ENCODE measurements at places on chromosomes 4 and X.

- DNase-seq: peak; percentile 37
These were observed 4.5 kb downstream of the CRMP1 start for GRCh38 chr4:5888222-5889001.

- DNase-seq: no peak
These were observed 18.3 kb downstream of the ZNF518B start for GRCh38 chr4:10438924-10439323.

GRCh38 chrX:79084923-79085322 is 59.6 kb upstream of the GPR174 start:
- no peak for DNase-seq

DNA sequence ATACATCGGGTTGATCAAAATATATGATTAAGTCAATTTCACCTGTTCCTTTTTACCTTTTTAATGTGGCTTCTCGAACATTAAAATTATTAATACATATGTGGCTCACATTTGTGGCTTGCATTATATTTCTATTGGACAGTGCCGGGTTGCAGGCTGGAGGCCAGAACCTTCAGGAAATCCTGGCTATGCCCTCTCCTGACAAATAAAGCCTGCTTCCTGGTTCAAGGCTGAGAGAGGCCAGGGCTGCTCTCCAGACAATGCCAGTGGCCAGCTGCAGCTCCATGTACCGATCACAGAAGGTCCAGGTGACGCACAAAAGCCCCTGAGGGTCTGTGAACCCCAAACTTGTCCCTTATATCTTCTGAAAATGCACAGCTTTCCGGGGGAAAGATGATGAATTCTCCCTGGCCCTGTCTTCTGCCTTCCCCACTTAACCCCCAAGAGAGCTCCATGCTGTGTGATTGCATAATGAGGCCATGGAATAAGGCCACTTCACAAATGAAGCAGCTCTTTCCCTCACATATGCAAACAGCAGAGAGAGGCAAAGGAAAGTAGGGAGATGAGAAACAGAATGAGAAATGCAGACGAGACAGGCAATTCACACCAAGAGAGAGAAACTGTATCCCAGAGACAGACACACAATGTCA is 241.2 kb downstream of the BCOR start:
- DNase-seq: no peak

GRCh38 chr4:148435654-148436406 is 6.4 kb downstream of the NR3C2 start:
- DNase-seq: no peak

DNA sequence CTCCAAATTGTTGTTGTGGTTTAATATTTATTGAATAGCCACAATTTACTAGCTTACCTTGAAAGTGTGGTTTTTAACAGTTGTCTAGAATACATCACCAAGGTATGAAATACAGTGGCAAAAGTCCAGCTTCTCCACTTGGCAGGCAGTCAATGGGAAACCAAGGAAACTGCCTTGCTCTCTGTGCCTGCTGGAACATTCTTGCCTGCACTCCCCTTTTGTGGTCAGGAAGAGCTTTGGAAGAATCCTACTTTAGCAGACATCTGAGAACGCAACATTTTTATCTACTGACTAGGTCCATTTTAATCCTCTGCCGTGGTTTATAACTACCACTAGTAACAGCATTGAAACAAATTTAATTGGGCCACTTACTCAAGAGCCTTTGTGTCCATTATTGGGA is 64.5 kb downstream of the TENM3 start:
- peak; percentile 97 for DNase-seq

DNA sequence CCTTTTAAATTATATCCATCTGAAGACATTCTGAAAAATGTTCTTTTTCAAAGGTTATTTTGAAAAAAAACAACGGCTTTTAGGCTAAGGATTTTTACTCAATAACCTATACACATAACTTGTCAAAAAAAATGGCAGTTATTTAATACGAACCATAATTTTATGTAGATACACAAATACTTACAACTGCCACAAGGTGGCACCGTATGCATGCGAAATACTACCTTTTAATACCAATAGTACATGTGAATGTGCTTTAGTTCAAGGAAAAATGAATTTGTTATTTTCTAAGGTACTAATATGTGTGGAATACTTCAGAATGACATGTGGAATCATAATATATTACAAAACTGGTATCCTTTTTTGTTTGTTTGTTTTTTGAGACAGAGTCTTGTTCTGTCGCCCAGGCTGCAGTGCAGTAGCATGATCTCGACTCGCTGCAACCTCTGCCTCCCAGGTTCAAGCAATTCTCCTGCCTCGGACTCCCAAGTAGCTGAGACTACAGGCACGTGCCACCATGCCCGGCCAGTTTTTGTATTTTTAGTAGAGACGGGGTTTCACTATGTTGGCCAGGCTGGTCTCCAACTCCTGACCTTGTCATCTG is 4.6 kb upstream of the MAD2L1 start:
- DNase-seq: peak; percentile 45

DNA sequence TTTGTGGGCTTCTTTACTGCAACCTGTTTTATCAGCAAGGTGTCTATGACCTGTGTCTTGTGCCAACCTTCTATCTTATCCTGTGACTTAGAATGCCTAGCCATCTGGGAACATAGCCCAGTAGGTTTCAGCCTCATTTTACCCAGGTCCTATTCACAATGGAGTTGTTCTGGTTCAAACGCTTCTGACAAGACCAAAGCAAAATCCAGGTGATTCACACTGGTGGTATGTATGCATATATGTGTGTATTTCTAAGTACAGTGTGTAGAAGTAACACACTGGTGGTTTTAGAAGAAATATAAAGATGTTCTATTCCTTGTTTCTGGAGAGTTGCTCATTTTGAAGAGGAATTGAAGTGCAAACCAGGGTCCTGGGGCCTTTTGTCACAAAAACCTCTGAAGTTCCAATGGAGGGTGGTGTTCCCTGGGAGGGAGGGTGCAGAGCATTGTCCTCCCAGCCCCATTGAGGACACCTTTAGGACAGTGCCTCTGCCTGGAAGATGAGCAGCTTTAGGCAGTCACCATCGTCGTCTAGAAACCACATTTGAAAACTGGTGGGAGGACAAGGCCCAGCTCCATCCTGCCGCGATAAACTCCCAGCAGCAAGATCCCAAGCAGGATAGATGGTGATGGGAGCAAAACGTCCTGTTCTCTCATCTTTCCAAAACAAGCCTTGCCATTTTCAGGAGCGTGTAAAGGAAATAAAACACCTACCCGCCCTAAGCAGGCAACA is 191.4 kb downstream of the TSPAN5 start:
- no peak for DNase-seq

DNA sequence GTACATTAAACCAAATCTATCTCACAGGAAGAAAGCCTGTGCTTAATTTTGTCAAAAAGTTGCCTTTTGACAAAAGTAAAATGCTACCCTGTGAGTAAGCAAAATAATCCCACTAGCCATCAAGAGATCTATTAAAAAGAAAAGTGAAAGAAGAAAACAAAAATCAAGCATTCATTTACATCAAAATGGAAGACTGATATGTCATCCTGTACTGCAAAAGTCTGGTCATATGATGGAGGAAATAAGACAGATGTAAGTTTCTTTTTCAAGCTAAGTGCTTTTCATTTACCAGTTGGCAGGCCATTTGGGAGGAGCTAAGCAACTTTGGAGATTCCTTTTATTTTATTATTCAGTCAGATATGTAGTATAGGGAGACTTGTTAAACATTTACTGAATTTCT is 387.4 kb downstream of the SPOCK3 start:
- no peak for DNase-seq

DNA sequence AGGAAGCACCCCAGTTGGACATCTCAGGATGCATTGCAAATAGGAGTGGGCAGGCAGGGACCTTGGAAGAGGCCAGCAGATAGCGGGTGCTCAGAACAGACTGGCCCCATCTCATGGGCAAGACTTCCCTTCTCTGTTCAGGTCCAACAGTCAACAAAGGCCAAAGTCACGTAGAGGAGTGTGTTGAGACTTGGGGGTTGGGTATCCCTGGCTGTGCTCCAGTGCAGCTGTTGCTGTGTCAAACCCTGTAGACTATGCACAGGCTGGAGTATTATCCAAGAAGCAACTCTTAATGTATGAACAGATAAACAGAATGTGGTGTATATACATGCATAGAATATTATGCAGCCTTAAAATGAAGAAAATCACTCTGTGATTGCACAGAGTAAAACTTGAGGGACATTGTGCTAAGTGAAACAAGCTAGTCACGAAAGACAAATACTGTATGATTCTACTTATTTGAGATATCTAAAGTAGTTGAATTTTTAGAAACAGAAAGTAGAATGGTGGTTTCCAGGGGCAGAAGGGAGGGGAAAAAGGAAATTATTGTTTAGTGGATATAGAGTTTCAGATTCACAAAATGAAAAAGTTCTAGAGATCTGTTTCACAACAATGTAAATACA is 192.1 kb upstream of the LCORL start:
- no peak for DNase-seq

- DNase-seq: no peak
These were observed 60.3 kb upstream of the DIPK2B start for GRCh38 chrX:45261005-45261404.

DNA sequence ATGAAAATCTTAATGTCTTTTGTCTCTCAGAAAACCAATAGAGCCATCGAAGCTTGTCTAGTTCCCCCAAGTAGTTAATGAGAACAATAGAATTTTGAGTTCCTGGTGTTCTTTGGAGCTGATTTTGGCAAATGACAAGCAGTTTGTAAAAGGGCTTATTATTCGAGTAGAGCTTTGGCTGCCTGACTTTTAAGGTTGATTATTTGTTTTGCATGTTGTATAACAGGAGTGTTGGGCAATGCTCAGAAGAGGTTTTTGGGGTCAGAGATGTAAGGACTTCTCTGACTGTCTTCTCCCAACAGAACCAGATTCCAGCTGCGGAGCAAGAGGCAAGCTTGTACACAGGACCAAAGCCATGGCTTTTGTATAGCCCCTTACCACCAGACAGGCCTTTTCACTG is 30.0 kb downstream of the ZCCHC12 start:
- no peak for DNase-seq

DNA sequence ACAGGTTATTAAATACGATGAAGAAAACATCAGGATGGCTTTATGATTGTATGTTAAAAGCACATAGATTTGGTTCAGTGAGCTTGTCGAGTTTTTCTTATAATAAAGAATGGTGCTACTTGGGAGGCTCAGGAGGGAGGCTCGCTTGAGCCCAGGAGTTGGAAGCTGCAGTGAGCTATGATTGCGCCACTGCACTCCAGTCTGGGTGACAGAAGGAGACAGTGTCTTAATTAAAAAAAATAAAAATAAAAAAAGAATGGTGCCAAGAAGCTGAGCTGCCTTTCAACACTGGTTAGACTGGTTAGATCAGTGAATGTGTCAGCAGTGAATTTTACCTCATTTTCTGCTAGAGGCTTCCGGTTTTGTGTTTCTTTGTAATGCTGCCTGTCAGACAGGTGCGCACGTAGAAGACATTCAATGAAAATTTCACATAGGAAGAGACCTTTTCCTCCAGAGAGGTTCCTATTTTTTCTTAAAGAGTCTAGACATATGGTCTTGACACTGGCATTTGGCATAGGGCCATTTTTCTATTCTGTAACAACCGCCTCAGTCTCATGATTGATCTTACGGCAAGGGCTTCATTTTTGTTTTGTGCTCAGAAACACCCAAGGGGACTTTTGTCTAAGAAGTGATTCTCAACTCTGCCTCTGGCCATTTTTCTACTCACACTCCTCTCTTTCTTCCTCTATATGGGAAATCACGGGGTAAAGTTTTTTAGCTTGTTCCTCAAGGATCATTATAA is 15.0 kb upstream of the ARSF start:
- DNase-seq: no peak

DNA sequence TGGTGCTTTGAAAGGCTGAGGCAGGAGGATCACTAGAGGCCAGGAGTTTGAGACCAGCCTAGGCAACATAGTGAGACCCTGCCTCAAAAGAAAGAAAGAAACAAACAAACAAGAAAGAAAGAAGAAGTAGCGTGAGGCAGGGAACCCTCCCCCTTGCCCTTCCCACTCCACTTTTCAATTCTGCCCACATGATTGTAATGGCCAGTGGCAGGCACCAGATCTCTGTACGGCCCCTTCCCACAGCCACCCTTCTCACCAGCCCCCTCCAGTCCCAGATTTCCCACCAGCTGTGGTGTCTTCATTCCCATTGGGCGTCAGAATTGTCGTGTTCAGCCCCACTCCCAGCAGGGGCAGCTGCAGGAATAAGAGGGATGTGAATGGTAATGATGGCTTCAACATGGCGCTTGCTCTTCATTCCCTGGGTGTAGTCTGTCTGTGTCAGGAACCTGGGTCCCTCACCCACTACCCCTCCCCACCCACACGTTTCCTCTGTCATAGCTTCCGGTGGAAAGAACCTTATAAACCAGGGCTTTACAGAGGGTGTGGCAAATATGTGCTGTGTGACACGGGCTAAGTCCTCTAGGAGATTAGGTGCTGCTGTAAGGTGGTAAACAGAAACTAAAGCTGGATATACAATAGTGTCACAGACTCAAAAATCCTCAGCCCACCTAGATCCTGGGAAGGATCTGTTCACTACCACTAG is at the start of gene IL2RG:
TSS of gene IL2RG (minus strand) at position 437 of the 703 bp plus-strand sequence. CDS start at position 399, 38 bp downstream.
- DNase-seq: no peak

DNA sequence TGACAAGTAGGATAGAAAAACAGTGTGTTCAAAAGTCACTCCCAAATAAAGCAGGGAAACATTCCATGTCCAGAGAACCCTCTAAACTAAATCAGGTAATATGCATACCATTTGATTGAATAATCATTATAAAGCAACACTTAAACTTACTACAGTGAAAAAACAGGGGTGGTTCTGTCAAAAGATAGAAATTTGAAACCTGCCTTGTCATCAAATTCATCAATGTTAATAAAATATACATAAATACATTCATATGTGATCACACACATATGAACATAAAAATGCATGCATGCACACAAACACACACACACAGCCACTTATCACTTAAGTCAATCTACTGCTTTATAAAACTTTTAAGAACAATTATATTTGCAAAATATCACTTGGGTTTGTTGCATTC is 485.8 kb upstream of the TECRL start:
- no peak for DNase-seq

DNA sequence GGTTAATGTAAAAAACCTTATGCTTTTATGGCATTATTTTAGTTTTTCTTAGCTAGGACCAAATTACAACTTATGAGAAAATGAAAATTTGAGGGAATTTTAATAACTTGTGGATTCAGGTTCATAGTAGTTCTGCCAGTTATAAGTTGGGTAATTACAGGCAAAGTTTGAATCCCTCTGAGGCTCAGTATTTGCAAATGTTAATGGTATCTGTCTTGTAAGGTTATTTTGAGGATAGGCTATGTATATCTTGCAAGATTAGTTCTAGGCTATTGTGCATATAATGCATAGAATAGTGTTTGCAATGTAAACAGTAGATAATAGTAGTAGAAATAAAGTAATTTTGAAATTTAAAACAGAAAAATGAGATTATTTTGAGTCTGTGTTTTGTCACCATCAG is 44.7 kb upstream of the CCSER1 start:
- DNase-seq: no peak

GRCh38 chrX:150478496-150479492 is 89.6 kb upstream of the MTM1 start:
- no peak for DNase-seq

DNA sequence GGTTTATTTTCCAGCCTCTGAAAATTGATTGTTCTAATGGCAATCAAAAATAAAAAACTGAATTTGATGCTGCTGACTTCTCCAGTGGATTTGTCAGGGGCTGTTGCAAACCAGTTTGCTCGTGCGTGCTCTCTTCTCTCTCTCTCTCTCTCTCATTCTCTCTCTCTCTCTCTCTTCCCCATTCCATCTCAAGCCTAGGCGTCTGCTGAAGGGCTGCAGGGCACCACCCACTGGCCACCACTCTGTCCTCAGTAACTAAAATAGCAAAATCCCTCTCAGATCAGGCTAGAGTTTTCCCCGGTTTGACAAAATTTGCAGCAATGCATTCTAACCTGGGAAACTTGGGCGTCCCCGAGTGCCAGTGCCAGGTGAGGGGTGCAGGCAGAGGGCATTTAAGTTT is 19.4 kb downstream of the NKX6-1 start:
- DNase-seq: peak; percentile 4
